GM06990 (cell line): ENCODE measurements at places on chromosomes 7 and 10.

GRCh38 chr7:20932785-20933527 is 146.3 kb upstream of the SP8 start:
- no peak for DNase-seq

GRCh38 chr10:4208499-4208898 is 423.5 kb upstream of the KLF6 start:
- no peak for DNase-seq

DNA sequence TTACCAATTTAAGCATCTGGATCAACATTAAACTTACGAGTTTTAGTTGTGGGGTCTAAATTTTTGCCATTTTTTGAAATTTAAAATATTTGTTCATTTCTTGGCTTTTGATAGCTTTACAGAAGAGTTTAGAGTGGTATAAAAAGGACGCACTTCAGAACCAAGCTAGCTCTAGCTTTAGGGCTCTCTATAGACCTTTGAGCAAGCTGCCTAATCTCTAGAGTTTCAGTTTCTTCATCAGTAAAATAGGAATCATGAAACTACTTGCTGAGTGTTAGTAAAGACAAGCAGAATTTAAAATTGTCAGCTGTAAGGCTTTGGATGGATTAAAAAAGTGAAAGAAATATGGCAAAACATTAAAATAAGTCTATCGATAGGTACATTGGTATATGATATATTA is 266.5 kb downstream of the IPMK start:
- no peak for DNase-seq

- no peak for DNase-seq
Measured at GRCh38 chr7:135328053-135328452, 94.4 kb downstream of the STRA8 start.

DNA sequence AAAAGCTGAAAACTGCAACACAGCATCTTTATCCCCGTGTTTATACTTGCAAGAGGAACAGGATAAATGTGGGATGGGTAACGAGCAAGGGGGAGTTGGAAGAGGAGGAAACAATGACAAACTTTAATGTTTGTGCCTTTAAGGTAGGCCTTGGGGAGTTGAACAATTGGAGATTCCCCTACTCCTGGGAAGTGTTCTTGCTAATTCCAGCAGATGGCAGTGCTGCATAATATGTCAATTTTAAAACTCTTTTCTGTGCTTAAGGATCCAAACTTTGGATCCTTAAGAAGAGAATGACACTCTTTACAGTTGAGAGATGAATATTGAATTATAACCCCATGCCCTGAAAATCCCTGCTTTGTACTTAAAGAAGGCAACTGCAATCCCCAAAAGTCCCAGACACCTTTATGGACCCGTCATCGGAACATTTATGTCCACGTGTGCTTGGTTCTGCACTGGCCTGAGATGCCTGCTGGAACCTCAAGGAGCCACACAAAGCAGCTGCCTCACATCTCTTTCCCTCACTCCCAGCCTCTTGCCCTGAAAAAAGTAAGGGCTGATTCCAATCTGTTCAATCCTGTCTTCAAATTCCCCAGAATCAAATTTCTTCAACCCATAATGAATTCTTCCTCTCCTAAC is 12.0 kb downstream of the IFIT5 start:
- no peak for DNase-seq

DNA sequence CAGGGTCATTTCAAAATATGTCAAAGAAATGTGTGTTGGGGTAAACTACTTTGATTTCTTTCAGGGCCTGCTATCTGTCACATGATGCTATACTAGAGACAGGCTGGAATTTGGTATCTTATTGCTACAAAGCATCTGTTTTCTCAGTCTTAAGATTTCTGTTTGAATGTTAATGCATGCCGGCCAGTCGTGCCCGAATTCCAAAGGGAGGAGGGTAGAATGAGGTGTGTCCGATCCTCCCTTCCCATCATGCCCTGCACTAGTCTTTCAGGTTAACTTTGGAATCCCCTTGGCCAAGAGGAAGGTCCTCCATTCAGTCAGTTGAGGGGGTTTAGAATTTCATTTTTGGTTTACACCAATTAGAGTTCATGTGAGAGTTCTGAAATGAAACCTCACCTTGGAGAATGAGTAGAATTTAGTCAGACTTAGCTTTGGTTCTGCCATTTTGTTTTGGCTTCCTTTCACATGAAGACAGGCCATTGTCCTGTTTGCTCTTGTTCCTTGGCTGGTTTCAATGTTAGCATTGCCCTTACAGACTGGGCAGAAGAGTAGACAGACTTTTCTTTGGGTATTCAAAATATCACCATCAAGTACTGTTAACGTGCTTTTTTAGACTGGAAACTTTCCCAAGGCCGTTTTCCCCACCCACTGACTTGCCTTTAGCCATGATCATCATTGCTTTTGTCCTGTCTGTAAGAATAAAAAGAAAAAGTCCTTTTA is 95.8 kb downstream of the CAMK1D start:
- DNase-seq = no peak

- DNase-seq = no peak
Measured at GRCh38 chr10:116689744-116690143, 52.6 kb downstream of the HSPA12A start.

GRCh38 chr10:7529638-7530037 is 118.8 kb upstream of the SFMBT2 start:
- no peak for DNase-seq

DNA sequence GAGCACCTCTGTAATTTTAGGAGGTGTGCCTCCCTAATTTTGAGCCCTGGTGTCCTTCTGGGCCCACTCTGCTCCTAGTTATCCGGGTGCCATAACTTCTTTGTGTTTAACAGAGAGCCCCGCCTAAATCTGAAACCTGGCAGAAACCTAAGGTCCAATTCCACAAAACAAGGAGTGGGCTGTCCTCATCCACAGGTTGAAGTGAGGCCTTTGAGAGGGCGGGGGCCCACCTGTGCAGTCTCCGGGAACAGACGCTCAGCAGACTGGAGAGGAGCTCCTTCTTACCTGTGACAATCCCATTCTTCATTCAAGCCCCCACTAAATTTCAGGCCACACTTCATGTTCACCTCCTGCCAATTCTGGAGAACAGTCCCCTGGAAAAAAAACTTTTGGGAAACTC is 10.9 kb downstream of the TMEM72 start:
- no peak for DNase-seq

- no peak for DNase-seq
Measured at GRCh38 chr7:101906291-101907240, 89.1 kb downstream of the CUX1 start.
